ENCODE measurements at places on chromosomes 12 and 14.
A peak's percentile ranks its signal among the peaks of the same experiment; 100 is the strongest.

DNA sequence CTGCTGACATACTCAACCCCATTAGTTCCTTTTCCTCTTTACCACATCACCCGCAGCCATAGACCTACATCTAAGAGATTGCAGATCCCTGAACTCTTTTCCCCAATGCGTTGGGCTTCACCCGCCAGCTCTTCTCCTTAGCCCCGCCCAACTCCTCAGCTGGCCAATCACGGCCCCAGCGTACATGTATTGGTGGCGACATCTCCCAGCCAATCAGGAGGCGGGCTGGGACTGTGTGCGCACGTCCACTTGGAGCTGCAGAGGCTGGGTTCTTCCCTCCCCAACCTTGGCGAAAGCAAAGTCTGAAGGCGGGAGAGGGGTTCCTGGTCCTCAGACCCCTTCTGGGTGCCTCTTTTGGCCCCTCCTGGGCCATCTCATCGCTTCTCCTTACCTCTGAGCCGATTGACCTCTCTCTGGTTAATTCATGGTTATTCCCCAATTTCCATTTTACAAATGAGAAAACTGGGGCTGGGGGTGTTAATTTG is 11.0 kb downstream of the PDE1B start:
- peak; percentile 67 for DNase-seq

DNA sequence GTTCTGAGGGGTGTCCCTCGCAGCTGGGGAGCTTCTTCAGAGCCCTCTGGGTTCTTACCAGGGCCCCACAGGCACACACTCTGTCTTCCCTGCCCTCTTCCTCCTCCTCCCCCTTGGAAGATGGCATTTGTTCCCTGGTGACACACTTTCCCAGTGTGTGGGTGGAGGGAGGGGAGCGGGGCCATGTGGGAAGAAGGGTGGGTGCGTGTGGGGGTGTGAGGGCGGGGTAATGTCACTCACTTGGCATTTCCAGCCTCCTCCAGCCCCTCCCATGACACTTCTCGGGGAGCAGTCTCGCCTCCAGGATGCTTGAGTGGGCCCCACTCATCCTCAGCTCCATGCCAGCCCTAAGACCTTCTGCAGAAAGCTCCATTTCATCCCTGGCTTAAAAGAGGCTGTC is 61.3 kb downstream of the ADCK1 start:
- no peak for DNase-seq

GRCh38 chr12:42862055-42862454 is 272.5 kb upstream of the PRICKLE1 start:
- DNase-seq, result no peak

- no peak for DNase-seq
Measured at GRCh38 chr12:30622509-30622908, 73.2 kb downstream of the IPO8 start.

- DNase-seq, result no peak
Measured at GRCh38 chr12:99439399-99439798, 208.2 kb upstream of the GARIN6 start.

DNA sequence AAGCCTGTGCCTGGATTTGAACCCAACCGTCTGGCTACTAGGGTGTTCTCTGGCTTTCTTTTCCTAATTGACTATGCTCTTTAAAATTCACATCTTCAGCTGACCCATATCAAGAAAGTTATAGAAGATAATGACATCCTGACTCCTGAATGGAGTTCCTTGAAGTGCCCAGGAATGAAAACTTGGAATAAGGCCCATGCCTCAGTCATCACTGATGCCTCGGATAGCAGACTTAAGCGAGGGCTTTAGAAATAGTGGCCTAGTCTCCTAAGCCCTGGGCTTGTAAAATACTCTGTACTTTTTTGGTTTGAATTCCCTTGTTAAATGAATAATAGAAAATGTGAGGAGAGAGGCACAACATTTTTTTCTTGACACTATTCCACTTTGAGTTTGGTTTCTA is 39.0 kb downstream of the CHST11 start:
- no peak for DNase-seq

- DNase-seq, result no peak
Measured at GRCh38 chr12:26124446-26125399, at the start of gene BHLHE41. BHLHE41 (minus strand) TSS chr12:26125037; CDS start chr12:26124779, 258 bp downstream.

DNA sequence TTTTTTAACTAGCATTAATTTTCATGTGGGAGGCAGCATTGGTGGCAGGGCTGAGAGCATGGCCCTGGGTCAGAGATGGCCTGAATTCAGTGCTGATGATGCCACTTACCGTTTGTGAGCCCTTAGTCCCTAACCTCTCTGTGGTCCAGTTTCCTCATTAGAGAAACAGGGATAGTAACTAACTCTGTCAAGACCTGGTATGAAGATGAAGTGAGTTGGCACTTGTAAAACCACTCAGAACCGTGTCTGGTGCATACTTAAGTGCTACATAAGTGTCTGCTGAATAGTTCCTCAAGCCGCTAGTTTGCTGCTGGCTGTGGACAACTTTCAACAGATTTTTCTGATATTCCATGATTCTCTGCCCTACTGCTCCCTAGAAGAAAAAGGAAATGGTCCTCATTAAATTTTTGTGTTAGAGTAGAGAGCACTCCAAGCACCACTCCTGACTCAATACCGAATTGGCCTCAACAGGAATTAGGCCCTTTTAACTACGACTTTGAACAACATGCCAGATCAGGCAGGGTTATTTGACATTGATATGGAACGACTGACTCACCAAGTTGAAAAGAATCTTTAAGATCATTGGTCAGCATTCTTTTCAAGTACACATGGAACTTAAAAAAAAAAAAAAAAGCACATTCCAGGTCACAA is 250.2 kb downstream of the ANO2 start:
- DNase-seq, result no peak

DNA sequence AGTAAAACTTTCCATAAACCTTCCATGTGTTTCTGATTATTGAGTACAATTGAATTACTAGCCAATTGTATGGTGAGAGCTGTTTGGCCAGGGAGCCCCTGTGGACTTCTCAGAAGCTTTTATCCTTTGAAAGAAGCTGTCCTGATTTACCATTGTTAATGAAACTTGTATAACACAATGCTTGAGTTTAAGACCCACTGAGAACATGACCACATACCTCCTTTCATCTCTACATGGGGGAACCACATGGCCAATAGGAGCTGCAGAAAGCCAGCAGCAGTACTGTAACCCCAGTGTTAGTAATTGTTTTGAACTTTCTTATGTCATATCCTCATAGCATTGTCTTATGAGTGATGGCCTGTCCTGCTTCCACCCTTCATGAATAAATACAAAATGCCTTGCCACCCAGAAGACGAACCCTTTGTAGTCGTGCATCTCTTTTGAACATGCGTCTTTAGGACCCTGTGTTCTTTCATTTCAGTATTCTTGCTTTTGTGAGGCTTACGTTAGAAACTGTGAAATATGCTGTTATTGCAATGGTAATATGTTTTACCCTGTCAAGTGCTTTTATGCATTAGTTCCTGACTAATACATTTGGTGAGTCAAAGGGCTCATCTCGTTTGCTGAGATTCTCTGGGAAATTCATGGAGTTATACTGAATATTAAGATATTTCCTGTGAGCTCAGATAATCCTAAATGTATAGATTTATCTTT is 815.7 kb downstream of the NRXN3 start:
- no peak for DNase-seq

GRCh38 chr12:44960423-44960822 is 84.3 kb upstream of the NELL2 start:
- DNase-seq, result no peak

DNA sequence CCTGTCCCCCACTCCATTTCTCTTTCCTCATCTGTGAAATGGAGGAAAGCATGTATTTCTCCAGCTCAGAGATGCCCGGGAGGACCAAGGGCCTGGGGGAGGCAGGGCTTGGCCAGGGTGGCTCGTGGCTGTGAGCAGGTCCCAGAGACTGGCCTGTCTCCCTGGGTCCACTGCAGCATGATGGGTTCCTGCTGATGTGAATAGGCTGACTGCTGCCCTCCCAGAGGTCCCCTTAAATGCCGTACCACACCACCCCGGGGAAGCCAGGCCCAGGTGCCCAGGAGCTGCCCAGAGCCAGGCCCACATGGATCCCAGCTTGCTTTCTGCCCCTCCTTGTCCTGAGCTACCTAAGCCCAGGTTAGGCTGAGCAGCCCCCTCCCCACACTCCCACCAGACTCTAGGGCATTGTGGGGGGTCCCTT is 158.2 kb upstream of the C14orf180 start:
- no peak for DNase-seq

Measured in activated CD8-positive, alpha-beta memory T cell treated with anti-CD3 and anti-CD28 coated beads for 4 hours (primary cell).